ENCODE measurements at places on chromosomes 6 and 20.

GRCh38 chr6:89563866-89564265 lies 74.7 kb downstream of the LYRM2 start:
- DNase-seq, result no peak

GRCh38 chr6:23559587-23560343 lies 566.2 kb upstream of the NRSN1 start:
- no peak for DNase-seq

DNA sequence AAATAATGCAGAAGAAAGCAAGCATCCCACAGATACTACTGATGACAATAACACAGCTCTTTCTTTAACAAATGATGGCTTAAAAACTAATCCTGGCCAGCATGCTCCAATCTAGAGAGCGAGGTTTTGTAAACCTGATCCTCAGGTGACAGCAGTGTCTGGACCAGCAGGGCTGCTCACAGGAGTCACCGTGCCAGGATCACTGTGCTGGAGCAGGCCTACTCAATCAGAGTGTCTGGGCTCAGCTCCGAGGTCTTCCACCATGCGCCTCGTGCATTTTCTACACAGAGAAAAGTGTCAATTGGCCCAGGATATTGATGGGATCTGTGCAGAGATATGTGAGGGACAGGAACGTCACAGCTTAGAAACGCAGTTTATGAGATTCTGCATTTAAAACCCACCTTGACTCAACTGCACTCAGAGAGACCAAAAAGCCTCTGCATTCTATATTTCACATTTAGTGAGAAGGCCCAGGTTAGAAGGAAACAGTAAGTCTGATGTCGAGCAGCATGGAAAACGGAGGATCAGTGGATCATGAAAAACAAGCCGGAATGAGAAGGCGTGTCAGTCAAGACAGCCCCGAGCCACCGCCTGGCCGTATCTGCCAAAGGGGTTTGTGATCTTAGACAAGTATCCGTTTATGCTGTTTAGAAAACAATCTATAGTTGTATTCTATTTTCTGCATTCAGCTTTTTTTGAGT lies 7.8 kb downstream of the RAMACL start:
- DNase-seq, result no peak

DNA sequence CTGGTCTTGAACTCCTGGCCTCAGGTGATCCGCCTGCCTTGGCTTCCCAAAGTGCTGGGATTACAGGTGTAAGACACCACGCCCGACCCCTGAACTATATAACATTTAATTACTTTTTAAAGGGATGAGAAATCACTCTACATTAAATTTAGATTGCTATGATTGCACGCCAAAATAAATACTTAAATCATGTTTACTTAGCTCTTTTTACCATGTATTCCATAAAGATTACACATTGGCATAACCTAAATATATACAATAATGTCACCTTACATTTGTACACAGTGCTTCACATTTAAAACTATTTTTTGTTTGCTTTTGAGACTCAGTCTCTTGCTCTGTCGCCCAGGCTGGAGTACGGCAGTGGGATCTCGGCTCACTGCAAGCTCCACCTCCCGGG lies 86.4 kb downstream of the IRAK1BP1 start:
- DNase-seq, result no peak

DNA sequence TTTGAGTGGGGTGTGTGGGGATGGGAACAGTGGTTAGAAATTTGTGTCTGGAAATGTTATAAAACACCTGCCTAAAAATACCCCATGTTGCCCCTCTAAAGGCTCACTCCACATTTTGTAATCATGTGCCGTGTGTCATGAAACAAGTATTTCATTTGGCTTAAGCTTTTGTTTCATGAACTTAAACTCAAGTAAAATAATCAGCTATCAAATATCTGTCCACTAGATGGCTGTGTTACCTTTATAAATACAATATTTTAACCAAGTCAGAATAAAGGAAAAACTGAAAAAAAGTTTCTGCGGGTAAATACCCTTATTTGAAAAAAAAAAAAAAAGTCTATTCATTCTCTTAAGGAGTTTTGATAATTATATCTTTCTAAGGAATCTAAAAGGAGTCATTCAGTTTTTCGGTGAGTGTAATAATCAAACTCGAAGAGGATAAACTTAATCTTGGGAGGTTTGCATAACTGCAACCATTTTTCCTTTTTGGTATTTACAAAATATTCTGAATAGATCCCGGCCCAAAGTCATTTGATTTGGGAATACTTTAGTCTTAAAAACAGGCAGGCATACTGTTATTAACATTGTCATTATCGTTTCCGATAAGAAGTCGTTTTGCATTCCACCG lies 29.9 kb upstream of the MTRF1L start:
- no peak for DNase-seq

GRCh38 chr20:14067603-14068002 lies 72.3 kb downstream of the MACROD2 start:
- no peak for DNase-seq

DNA sequence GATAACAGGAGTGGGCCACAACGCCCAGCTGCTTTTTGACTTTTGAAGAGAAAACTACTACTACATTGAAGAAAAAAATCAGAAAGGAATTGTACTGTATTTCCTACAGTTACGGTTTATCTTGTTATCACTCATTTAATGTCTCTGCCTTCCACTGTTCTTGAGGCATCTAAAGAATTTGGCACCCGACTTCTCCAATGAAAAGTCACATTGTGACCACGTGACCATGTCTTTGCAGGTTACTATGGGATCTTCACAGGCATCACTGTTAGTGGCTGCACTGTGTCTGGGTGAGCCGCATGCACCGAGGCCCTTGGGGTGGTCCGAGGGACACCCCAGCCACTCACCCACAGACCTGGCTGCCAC lies 26.8 kb downstream of the RRBP1 start:
- DNase-seq, result no peak

GRCh38 chr20:63696306-63696627 lies 185 bp upstream of the TNFRSF6B start:
- DNase-seq, result no peak

DNA sequence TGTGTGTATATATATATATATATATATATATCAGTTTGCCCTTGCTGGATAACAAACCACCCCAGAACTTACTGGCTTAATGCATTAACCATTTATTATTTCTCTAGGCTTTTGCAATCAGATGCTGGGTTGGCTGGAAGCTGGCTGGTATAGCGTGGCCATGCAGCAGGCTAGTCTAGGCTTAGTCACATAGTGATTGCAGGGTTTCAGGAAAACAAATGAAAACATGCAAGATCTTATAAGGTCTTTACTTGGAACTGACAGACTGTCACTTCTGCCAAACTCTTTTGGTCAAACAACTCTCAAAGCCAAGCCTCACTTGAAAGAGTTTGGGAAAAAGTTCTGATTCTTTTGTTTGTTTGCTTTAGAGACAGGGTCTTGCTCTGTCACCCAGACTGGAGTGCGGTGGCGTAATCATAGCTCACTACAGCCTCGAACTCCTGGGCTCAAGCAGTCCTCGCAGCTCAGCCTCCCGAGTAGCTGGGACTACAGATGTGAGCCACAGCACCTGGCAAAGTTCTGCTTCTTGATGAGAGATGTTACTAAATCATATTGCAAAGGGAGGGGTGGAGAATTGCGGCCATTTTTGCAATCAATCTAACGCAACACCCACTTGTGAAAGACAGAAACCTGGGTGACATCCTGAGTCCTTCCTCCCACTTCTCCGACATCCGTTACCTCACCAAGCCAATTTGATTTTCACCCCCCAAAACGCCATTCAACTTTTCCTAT lies 74.6 kb upstream of the RNF24 start:
- no peak for DNase-seq

DNA sequence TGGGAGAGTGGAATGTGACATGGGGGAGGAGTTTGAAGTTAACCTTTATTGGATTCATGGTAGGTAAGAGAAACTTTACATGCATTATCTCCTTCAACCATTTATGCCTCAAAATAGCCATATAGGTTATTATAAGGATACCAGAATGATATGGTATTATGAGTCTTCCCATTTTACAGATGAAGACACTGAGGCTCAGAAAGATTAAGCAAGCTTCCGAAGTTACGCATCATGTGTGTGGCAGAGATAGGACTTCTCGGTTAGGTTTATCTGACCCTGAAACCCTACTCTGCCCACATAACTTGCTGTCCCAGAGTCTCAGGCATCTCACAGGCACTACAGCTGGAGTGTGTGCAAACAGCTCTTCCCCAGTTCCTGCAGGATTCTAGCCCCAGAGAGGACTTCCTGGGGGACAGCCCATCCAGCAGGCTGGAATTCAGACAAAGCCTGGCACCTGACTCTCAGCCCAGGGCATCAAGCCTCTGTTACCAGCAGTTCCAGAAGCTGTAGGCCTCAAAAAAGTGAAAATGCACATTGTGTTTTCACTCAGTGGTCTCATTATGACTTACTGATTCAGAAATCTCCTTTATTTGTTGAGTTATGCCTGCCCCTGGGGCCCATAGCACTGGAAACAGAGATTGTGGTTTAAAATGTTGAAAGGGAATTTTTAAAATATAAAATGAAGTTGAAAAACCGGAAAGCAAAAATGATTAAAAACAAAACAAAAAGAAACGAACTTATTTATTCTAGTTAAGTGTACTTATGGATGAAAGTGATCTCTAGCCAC lies 512.8 kb upstream of the CHD6 start:
- DNase-seq, result no peak

DNA sequence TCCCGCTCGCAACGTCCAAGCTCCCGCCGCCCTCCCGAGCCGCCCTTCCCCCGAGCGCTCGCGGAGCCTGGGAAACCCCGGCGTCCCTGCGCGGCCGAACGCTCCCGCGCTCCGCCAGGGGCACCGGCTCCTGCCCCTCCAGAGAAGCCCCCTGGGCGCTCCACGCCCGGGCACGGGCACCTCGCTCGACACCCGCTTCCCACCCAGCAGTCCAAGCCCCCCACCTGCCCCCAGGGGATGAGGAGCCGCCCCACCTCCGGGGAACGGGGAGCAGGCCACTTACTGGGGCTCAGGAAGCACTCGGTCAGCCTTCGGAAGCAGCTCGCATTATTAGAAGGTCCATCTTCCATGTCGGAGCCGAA lies 1.4 kb downstream of the PDE10A start:
- DNase-seq, result no peak
